ENCODE measurements at places on chromosomes 16 and 17.
A peak's percentile ranks its signal among the peaks of the same experiment; 100 is the strongest.

- DNase-seq = no peak
Observed at GRCh38 chr17:77449908-77450741, 309.4 kb downstream of the SEC14L1 start.

GRCh38 chr17:65323049-65323448, 185.9 kb downstream of the RGS9 start:
- DNase-seq = no peak

GRCh38 chr17:2123375-2124251, 68.7 kb downstream of the HIC1 start:
- DNase-seq = no peak

DNA sequence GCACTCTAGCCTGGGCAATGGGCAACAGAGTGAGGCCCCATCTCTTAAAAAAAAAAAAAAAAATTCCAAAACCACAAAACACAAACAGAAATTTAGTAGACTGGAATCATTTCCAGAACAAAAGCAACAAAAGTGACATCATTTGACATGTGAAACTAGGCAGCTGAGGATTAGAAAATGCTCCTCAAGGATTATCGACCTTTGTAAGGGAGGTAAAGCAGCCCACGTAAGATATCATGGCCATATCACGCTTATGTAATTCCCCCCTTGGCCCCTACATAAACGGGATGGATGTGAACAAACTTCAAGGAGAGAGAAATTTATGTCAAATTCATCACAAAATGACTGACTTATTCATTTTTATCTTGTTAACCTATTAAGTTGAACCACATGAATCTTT, 83.3 kb downstream of the WDR59 start:
- DNase-seq = no peak

DNA sequence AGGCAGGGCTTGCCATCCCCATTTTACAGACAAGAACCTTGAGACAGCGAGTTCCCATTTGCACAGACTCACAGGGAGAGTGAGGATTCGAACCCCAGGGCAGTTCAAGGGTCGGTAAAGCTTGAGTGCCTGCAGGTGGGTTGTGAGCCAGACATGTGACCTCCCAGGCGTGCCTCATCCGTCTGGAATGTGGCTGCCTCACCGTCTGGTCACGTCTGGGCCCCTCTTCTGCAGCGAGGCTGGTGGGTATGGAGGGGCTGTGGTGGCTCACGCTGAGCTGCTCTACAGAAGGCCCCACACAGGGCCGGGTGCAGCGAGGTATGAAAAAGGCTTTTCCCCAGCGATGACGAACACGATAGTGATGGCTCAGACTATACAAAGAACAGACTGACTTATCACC, 35.8 kb upstream of the LHX1 start:
- peak; percentile 76 for DNase-seq

GRCh38 chr16:84552135-84552534, 47.7 kb upstream of the MEAK7 start:
- peak; percentile 54 for DNase-seq

GRCh38 chr16:57618296-57619132, 9.9 kb upstream of the ADGRG1 start:
- no peak for DNase-seq

GRCh38 chr17:41516830-41517283, 1.8 kb downstream of the KRT15 start:
- DNase-seq = no peak

GRCh38 chr17:34059423-34060220, 195.5 kb upstream of the CCL2 start:
- DNase-seq = no peak

GRCh38 chr17:78558181-78558850, 18.9 kb downstream of the DNAH17 start:
- DNase-seq = no peak

DNA sequence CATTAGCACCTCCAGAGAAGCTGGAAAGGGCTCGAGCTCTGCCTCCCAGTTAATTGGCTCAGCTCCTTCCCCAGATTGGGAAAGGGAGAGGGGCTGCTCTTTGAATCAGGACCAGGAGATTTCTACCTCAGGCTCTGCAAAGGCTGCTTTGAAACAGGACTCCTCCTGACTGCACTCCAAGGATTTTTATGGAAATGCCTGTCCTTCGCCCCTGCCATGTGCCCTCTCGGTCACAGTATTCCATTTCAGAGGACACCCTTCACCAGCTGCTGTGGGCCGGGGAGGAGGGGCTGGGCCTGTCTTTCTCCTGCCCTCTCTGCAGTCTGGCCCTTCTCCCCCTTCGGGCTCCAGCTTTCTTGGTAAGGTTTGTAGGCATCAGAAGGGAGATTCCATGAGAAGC, 13.6 kb downstream of the MRM1 start:
- DNase-seq = no peak

- no peak for DNase-seq
Observed at GRCh38 chr16:73459586-73459985, 411.7 kb upstream of the ZFHX3 start.

- DNase-seq = no peak
Observed at GRCh38 chr17:59786213-59786535, 78.7 kb downstream of the VMP1 start.

DNA sequence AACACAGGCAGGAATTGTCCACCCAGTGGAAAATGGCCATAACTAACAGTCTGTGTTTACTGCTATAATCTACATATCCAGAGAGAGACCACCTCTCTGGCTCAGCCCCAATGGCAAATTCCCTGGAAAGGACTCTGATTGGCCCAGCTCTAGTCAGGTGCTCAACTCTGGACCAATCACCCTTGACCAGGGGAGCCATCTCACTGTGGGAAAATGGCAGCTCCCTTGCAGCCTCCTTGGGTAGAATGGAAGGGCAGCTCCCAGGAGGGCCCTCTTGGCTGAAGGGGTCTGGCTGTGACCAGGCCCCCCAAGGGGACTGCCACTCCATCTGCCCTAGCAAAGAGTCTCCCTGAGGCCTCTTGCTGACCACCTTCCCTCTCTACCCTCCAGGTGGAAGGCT, 3.1 kb downstream of the ALOX15B start:
- no peak for DNase-seq

DNA sequence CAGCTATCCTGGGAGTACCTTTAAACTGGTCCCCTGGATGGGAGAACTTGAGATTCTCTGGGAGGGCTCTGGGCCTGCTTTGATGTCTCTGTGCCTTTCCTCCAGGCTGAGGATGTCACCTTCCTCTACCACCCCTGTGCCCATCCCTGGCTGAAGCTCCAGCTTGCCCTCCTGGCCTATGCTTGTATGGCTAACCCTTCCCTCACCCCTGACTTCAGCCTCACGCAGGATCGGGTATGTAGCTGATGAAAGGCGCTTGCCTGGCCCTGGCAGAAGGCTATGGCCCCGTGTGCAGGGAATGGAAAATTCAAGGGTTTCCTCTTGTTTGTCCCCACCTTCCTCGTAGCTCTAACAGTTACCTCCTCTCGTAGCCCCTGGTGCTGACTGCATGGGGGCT, 3.0 kb downstream of the TP53I13 start:
- no peak for DNase-seq

DNA sequence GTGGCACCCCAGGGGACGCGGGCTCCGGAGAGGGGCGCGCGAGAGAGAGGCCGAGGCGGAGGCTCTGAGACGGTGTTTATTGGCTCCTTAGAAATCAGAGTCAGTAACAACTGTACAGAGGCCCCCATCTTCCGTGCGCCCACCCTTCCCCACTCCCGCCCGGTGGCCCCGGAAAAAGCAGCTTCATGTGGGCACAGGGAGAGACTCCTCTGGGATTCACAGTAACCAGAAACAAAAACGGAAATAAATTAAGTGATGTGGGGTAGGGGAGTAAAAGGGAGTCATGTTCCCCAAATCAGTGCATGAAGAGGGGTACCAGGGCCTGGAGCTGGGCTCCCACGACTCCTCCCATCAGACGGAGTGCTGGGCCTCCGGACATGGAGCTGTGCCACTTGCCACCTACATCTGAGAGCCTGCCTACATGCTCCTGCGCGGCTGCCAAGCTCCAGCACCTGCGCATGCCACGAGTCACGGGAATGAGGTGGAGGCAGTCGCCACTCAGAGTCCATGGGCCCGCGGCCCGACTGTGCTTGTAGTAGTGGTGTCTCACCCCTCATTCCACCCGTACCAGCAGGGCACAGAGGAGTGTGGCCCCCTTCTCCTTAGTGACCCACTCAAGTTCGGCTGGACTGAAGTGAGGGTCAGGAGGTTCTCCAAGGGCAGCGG, 543 bp upstream of the GPS2 start:
- no peak for DNase-seq

DNA sequence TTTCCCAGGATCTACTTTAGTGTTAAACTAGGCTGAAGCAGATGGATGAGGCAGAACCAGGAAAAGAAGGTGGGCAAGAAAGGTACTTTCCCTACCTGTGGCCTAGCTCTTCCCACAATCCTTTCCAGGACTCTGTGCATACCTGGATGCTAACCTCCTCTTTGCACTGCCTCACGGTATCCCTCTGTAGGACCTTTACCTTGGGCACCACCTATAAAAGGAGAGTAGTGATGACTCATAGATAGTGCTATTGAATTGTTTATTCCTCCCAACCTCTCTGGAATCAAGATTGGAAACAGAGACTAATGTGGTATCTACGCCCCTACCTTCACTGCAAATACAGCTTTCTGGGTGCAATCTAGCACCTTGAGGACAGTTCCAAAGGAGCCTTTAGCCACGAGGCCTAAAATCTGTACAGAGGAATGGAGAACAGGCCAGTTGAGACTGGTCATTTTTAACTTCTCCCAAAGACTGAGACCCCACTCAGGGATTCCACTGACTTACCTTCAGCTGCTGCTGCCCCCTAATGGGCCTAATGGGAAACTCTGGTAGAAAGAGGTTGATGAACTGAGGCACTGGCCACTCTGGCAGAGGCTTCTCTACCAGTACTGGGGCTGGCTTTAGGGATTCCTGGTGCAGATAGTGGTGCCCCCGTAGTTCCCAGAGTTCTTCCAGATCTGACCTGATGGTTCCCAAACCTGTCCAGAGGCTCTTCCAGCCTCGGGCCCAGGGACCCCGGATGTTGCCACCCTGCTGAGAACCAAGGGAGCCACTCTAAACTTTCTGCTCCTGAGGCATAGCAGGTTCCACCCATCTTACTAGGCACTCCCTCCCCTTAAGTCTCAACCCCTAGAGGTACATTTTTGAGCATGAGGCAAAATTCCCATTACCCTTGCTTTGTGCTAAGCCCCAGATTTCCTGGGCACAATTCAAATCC, 781 bp downstream of the RSKR start:
- no peak for DNase-seq

GRCh38 chr16:49473131-49473530, 99.5 kb downstream of the C16orf78 start:
- DNase-seq = no peak

- no peak for DNase-seq
Observed at GRCh38 chr16:85234310-85235204, 122.3 kb upstream of the CIBAR2 start.

GRCh38 chr17:43211480-43212402, at the start of gene TMEM106A:
Gene TMEM106A, plus strand, starts transcription at chr17:43211875. Its CDS starts 1,167 bp downstream, at chr17:43213042.
- peak; percentile 77 for DNase-seq

- DNase-seq = no peak
Observed at GRCh38 chr17:2710803-2711607, 559 bp downstream of the CLUH start.

GRCh38 chr16:54554581-54554980, 268.0 kb upstream of the IRX3 start:
- no peak for DNase-seq

GRCh38 chr17:81488276-81488860, 24.2 kb downstream of the ACTG1 start:
- DNase-seq = no peak

DNA sequence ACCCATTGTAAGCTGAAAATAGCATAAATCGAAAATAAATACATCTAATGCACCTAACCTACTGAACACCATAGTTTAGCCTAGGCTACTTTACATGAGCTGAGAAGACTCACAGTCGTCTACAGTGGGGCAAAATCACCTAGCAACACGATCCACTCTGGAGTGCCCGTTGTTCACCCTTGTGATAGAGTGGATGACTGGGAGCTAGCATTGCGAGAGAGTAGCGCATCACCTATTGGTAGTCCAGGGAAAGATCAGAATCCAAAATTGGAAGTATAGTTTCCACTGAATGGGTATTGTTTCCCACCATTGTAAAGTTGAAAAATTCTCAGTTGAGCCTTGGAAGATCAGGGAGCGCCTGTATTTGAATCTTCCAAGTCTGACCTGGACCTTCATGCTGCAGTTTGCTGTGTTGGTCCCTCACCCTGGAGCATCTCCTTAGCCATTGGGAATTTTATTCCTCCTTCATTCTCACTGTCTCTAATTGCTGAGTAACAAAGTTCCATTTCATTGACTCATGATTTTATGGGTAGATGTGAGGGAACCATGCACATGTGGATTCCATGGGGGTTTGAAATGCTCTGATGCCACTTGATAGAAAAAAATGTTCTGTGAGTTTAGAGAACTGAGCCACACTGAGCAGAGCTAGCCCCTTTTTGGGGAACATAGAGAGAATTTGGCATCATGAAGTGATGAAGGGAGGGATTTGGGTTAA, 19.6 kb downstream of the AKAP1 start:
- DNase-seq = no peak

GRCh38 chr17:6800422-6801027, 24.5 kb downstream of the FBXO39 start:
- no peak for DNase-seq

DNA sequence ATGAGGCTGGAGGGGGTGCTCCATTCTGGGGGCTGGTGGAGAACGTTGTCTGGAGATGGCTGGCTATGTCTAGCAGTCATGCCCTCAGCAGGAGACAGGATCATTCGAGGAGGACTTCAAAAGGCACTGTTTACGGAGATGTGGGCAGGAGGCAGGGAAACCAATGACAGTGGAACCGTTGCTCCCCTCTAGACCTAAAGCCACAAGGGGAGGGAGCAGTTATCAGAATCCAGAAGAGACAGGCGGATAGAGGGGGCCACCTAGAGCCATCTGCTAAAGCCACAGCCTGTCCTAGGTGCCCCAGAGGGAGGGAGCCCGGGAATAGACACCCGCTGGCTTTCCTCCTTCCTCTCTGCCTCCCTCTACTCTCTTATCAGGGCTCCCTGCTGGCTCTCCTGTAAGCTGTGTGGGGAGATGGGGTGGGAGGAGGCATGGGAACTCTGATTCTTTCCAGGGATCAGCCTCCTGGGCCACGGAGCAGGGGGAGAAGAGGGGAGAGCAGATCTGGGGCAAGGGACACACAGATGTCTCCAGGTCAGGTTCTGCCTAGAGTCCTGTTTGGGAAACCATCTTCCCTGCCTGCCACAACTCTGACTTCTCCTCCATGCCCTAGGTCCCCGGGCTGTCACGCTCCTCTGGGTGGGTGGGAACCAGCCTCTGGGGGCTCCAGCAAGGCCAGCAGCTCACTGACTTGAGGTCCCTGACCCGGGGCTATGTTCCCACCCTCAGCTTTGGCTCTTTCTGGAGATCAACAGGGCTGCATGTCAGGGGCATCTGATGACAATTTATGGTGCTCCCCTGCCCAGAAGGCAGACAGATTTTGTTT, 42.3 kb downstream of the IRX3 start:
- no peak for DNase-seq

- no peak for DNase-seq
Observed at GRCh38 chr17:42406615-42407288, 16.3 kb downstream of the CAVIN1 start.

DNA sequence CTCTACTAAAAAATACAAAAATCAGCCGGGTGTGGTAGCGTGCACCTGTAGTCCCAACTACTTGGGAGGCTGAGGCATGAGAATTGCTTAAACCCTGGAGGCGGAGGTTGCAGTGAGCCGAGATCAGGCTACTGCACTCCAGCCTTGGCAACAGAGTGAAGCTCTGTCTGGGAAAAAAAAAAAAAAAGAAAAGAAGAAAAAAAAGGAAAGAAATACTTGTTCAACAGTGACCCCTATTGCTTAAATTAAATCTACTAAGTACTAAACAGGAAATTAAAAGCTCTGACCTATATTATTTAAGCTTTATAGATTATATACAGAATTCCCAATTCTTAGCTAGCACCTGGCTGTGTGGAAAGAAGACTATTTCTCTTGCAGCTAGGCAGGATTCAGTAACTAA, 48.9 kb downstream of the FBXL20 start:
- DNase-seq = no peak

All from foreskin keratinocyte (primary cell).